ENCODE measurements at places on chromosomes 4 and X.

DNA sequence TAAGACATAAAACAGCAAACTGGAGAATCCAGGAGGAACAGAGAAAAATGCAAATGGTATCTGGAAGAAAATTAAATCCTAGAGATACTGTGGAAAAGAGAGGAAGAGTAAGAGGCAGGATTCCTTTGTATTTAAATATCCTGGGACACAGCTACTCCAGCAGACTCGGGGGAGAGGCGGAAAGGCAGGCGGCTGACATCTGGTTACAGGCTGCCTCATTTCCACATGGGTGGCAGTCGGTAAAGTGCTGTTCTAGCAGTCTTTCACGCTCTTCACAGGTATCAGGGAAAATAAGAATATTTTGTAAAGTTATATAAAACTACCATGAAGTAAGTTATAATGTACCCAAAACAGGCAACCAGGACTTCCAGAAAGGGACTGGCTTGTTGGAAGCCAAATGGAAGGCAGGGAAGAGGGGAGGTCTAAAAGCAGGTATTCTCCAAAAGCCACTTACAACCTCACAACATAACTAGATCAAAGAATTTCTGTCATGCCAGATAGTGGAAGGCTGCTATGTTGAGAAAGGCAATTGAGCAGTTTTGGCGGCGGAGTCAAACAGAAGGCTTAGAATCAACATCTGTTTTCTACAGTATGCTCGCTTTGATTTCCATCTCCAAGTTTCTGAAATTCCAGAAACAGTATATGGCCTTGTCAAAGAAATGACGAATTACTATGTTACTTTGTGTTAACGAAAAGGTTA is 1.3 kb upstream of the TIGD2 start:
- peak; percentile 5 for DNase-seq

DNA sequence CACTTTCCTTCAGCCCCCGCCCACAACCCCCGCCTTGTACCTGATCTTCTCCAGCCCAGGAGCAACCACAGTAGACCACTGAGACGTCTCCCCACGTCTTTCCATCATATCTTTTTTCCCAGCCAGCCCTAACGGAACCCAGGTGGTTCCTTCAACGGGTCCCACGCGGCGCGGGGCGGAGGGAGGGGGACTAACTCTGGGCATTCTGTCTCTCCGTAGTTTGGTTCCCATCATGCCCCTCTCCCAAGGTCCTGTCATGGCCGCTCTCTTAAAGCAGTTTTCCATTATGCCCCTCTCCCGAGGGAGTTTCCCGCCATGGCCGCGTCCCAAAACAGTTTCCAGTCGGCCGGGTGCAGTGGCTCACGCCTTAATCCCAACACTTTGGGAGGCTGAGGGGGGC is 21.5 kb upstream of the TBL1X start:
- no peak for DNase-seq

- DNase-seq = no peak
These were observed 52.4 kb downstream of the DDX3X start for GRCh38 chrX:41386222-41386990.

DNA sequence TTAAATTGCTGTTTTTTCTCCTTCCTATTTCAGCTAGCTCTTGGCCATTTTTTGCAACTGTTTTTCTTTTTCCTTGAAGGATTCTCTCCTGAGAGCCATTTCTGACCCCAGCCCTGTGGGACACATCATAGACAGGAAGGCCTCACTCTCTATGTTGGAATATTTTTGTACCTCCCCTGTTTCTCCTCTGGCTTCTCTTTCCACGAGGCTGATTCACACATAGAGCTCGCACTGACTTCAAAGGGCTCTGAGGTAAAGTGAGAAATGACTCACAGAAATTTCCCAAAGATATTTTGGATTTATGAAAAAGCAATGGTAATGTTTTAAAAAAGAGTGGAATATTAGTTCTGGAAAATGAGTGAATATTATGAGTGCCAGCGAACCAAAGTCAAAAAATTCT is 181.7 kb upstream of the IGFBP7 start:
- DNase-seq = no peak

GRCh38 chr4:56272003-56272402 is 115.3 kb downstream of the AASDH start:
- no peak for DNase-seq

GRCh38 chr4:17664755-17665154 is 50.3 kb downstream of the MED28 start:
- peak; percentile 17 for DNase-seq

- no peak for DNase-seq
These were observed 278.3 kb downstream of the TECRL start for GRCh38 chr4:64130907-64131306.

- no peak for DNase-seq
These were observed 605.9 kb upstream of the DIPK2B start for GRCh38 chrX:45806410-45807121.

GRCh38 chr4:163651761-163652160 is 157.3 kb downstream of the TMA16 start:
- DNase-seq = no peak

GRCh38 chr4:112296949-112297880 is at the start of gene ALPK1:
Gene ALPK1, plus strand, starts transcription at chr4:112297369.
- peak; percentile 36 for DNase-seq

DNA sequence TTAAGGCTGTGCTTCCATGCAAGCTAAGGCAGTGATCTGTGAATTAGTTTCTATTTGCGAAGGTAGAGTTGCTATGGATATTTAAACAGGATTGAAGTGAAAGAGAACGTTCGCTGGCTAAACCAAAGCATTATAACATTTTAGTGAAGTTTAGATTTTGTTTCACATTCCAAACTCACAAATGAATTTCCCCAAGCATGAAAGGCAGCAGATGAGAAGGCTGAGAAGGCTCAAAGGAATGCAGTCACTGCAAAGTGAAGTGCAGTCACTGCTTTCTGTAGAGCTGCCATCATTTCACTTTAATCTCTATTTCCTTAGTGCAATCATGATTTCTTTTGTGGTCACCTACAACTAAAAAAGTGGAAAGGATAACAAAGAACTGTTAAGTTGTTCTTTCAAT is 334.7 kb upstream of the NR3C2 start:
- no peak for DNase-seq

- no peak for DNase-seq
These were observed 384.4 kb upstream of the PABPC4L start for GRCh38 chr4:134585972-134586371.

DNA sequence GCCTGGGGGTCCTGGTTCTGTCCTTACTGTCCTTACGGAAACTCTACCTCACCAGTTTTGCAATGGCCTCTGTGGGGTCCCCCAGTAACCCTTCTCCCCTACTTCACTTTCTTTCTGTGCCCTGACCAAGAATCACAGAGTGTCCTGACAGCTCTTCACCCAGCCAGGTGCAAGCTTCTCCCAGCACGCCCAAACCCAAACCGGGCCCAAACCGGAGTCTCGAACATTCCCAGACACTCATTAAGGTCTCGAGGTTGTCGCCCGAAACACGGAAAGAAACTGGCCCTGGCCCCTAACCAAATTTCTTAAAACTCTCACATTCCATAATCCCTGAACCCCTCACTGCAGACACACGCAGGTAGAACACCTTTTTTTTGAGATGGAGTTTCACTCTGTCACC is 19.1 kb downstream of the TRIML1 start:
- no peak for DNase-seq

GRCh38 chr4:159271856-159272255 is 169.0 kb downstream of the RAPGEF2 start:
- DNase-seq = no peak

DNA sequence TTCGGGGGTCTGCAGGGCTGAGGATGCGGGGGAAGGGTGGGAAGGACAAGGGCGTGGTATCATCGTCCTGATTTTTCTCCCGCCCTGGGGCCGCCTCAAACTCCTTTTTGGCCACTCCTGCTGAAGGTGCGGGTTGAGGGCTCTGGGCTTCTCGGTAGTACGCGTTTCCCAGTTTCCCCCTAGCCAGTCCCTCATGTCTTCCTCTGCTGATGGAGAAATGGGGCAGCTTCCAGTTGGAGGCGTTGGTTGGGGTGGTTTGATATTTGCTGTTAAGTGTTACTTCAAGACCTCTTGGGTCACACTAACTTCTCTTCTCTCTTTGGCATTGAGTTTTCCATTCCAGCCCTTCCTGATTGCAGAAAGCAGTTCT is 482 bp downstream of the GSTCD start:
- peak; percentile 14 for DNase-seq

- no peak for DNase-seq
These were observed 87.7 kb upstream of the SRD5A3 start for GRCh38 chr4:55258152-55258865.

DNA sequence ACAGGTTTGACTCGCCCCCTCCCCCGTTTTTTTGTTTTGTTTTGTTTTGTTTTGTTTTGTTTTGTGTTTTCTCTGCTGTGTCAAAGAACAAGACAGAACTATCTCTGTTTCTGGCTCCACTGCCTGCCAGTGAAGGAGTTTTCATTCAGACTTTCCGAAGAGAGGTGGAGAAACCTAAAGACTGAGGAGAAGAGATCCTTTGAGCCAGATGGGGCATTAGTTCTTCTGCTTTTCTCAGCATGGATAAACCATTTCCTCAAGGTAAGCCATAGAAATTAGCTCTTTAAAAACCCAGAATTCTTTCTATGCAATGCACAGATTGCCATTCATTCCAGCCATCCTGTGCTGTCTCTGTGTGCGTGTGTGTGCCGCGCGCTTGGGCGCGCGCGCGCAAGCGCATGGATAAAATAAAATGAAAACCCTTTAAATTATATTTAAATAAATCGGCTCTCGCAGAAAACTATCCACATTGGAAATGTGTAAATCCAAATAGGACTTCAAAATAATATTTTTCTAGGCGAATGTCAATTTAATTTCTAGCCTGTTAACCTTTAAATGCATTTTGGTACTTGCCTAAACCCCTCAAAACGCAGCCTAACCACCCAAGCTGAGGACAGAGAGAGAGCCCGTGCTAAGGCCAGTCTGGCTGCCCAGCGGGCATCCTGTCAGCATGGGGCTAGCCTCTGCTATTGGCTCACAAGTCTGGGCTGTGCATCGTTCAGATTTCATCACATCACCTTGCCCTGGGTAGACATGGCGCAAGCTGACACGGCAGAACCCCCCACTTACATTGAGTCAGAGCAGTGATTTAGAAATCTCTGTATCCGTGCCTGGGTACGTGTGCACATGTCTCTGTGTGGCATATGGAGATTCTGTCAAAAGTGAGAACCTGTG is 113.0 kb upstream of the VAMP7 start:
- no peak for DNase-seq

DNA sequence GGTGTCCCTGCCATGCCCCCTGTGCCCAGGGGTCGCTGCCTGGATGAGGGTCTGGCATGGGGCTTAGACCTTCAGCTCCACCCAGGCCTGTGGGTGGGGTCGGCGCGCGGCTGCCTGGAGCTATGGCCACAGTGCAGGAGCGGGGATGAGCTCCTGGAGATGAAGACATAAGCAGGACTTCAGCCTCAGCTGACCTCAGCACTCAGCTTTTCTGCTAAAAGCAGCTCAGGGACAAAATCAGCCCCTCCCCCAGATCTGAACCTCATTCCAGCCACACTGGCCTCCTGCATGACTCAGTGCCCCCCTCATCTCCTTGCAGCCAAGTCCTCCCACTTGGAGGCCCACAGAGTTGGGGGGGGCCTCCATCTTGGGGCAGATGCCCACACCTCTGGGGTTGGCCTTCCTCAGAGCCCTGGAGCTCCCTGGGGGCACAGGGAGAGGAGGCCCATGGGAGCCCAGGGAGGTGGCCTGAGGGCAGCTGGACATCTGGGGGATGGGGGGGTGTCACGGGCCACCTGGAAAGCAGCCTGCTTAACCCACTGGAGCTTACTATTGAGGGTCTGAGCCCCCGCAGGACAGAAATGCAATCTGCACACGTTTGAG is 19.4 kb upstream of the CPLX1 start:
- no peak for DNase-seq

DNA sequence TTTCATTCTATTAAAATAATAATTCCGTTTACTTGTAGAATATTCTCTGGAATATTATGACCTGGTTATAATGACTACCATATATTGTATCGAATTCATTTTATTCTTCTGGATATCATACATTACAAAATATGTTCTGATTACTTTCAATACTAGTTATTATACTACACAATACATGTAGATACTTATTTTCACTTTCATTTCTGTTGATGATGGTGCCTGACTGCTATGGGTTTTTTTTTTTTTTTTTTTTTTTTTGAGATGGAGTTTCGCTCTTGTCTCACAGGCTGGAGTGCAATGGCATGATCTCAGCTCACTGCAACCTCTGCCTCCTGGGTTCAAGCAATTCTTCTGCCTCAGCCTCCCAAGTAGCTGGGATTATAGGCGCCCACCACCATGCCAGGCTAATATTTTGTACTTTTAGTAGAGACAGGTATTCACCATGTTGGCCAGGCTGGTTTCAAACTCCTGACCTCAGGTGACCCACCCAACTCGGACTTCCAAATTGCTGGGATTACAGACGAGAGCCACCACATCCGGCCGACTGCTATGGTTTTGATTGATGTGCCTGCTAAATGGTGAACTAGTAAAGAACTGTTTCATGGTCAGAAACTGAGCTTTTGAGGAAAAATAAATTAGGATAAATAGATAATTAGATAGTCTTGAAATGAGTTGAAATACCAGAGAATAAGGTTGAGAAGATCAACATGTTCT is 39.5 kb downstream of the PCDH10 start:
- peak; percentile 4 for DNase-seq

- no peak for DNase-seq
These were observed 53.1 kb downstream of the SPATA4 start for GRCh38 chr4:176142253-176142652.

DNA sequence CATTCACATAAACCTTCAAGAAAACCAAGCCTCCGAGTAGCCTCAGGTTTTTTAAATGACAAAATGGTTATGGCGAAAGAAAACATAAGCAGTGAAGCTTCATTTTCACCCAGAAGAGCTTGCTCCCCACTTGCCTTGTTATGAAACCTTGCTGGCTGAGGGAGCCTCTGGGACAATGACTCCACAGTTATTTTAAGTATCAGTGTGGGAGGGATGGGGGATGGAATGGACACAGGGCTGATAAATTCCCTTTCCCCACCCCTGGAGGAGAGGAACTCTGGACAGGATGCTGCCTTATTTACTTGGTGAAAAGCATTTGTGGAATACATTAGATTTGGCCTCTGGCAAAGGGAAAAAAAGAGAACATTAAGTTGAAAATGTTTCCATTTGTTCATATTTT is 220.7 kb upstream of the CNKSR2 start:
- no peak for DNase-seq

GRCh38 chrX:68754406-68754805 is 74.4 kb upstream of the EFNB1 start:
- DNase-seq = no peak

GRCh38 chr4:68288393-68288740 is 42.9 kb upstream of the TMPRSS11B start:
- DNase-seq = no peak

GRCh38 chr4:108135549-108136209 is 33.1 kb downstream of the LEF1 start:
- DNase-seq = no peak

DNA sequence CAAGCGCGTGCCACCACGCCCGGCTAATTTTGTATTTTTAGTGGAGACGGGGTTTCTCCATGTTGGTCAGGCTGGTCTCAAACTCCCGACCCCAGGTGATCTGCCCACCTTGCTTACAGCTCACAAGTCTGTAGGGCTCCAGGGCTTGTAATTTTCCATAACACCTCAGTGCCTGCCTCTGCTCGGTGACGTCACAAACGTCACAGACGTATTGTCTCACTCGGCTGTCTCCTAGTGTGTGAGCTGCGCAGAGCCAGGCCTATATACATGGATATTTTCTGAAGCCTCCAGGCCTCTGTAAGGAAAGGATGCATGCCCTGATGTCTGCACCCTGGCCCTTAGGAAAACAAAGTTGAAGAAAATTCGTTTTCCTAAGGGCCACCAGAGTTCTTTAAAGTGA is 8.6 kb upstream of the NKRF start:
- no peak for DNase-seq
